ENCODE measurements at places on chromosomes 5 and 9. TPM values are rescaled to one million over a fixed set of nuclear protein-coding genes. Genes with fewer than 3 reads are reported as not detected.
A peak's percentile ranks its signal among the peaks of the same experiment; 100 is the strongest.

GRCh38 chr5:134526483-134527155 is 1.1 kb downstream of the JADE2 start:
- DNase-seq, result peak; percentile 97

The MZB1 gene
- total RNA-seq, result not detected

The FLT4 gene
- total RNA-seq, result not detected

- DNase-seq, result peak; percentile 37
These were observed 29.8 kb upstream of the BICD2 start for GRCh38 chr9:92794426-92794825.

All from osteoblast (primary cell).